ENCODE measurements at places on chromosomes 1 and 21.

- no peak for DNase-seq
Observed at GRCh38 chr1:186595969-186596368, 84.3 kb downstream of the PTGS2 start.

DNA sequence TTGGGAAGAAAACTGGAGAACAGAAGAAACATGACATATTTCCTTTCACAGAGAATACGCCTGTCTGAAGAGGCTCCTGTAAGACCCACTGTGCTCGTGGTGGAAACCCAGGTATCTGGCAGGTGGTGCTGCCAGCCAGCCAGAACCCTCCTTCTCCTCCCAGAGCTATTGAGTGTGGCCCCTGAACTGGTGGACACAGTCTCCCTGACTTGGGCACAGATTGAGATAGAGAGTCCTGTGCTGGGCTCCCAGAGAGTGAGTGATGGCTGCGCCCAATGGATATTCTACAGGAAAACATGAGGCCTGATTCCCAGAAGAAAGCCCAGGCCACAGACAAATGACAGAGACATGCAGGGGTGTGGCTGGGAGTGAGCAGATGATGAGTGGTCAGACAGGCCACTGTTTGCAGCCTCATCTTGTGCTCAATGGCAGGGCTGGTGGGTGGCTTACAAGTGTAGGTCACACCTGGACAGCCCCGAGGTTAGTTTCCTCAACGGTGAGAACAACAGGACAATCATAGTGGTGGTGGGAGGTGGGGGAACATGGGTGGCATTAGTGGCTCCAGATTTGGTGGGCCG lies 127.9 kb downstream of the PTPRU start:
- no peak for DNase-seq

GRCh38 chr1:206633708-206634121 lies 1.6 kb upstream of the DYRK3 start:
- no peak for DNase-seq

DNA sequence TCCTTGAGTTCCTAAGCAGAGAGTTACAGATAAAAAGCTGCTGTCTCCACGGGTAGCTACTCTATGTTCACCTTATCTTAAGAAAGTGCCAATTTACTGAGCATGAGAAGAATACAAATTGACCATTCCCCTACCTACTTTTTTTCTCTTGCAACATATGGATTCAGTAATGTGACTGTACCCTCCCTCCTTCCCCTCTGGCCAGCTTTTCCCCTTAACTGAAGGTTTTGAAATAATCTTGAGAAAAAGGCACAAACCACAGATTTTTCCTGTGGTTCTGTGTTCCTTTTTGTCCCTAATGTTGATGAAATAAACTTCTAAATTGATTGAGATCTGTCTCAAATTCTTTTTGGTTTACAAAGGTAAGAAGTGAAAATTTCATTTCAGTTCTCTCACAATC lies 2.6 kb upstream of the CD2 start:
- no peak for DNase-seq

DNA sequence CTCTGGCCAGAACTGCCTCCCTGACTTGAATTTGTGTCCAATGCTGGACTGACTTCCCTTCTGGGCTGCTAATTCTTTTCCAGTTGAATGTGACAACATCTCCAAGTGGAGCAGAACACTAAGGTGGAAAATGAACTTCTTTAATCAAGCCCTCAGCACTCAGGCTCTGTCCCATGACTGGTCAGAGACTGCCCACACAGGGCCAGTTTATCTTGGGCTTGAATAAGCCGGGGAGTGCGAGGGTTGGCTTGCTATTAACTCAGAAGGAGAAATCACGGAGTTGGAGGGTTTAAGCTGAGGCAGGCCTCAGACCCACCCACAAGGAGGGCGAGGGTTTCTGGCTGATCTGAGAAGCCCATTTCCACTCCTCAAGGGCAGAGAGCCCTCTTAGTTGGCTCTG lies 12.4 kb downstream of the KCNA10 start:
- DNase-seq: no peak

GRCh38 chr21:18894387-18894786 lies 490.8 kb upstream of the TMPRSS15 start:
- DNase-seq: no peak

GRCh38 chr1:231124746-231125145 lies 37.1 kb upstream of the TRIM67 start:
- DNase-seq: no peak

DNA sequence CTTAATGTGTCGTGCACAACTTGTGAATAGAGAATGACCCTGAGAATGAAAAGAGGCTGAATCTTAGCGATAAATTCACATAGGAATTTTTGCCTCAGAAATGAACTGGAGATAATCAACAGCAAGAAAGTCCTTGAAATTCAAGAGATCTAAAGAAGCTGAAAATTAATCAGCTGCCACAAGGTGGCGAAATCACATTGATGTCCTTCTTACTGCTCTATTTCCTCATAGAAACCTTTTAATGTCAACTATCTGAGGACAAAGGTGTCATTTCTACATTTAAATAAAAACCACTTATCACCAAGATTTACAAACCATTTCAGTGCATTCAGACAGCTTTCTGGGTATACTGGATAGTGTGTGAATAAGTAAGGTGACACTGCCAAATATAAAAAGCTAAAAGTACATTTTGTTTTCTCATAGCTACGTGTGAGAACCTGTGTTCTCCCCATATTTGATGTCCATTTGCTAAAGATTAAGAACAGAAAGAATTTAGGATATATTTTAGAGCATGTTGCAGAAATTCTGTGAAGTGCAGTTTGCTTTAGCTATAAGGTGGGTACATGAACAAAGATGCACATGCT lies 485.3 kb upstream of the PTBP2 start:
- DNase-seq: peak; percentile 41

- DNase-seq: no peak
Observed at GRCh38 chr21:20802201-20802600, 196.0 kb upstream of the NCAM2 start.

DNA sequence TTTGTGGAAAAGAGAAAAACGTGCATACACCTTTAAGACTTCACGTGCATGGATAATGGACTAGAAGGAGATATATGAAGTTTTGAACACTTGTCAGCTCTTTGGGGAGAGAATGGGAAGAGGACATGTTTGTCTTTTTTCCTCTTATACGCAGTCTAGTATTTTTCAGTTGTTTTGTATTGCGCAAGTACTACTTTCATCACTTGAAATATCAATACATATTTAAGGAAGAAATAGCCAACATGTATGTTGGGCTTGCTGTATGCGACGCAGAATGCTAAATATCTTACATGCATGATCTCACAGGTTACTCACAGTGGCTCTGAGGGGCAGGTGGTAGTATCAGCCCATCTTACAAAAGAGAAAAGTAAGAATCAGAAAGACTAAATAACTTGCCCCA lies 176.5 kb upstream of the RUNX1 start:
- DNase-seq: no peak

DNA sequence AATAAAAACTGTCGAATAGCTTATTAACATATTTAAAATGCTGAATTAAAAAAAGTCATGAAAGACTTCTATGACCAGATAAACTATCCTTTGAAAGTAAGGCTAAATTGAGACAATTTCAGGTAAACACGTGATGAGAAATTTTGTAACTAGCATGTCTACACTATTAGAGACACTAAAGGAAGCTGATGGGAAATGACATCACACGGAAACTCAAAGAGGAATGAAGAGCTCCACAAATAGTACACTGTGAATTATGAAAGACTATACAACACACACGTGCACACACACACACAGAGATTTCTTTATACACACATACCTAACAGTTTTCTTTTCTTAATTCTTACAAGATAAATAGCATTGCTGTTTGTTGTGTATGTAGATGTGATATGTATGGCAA lies 70.9 kb upstream of the PLA2G4A start:
- DNase-seq: no peak

- DNase-seq: no peak
Observed at GRCh38 chr1:203555076-203555475, 61.1 kb downstream of the OPTC start.

Measured in NCI-H1092 (cell line).